ENCODE measurements at places on chromosomes 3 and 15.

GRCh38 chr3:94248042-94248441 is 185.2 kb downstream of the NSUN3 start:
- DNase-seq: no peak

GRCh38 chr3:29144807-29145206 is 136.1 kb upstream of the RBMS3 start:
- DNase-seq: no peak

- DNase-seq: no peak
Measured at GRCh38 chr15:87871258-87871681, 385.3 kb downstream of the NTRK3 start.

- DNase-seq: peak; percentile 40
Measured at GRCh38 chr15:59917504-59918157, 86.5 kb upstream of the FOXB1 start.

DNA sequence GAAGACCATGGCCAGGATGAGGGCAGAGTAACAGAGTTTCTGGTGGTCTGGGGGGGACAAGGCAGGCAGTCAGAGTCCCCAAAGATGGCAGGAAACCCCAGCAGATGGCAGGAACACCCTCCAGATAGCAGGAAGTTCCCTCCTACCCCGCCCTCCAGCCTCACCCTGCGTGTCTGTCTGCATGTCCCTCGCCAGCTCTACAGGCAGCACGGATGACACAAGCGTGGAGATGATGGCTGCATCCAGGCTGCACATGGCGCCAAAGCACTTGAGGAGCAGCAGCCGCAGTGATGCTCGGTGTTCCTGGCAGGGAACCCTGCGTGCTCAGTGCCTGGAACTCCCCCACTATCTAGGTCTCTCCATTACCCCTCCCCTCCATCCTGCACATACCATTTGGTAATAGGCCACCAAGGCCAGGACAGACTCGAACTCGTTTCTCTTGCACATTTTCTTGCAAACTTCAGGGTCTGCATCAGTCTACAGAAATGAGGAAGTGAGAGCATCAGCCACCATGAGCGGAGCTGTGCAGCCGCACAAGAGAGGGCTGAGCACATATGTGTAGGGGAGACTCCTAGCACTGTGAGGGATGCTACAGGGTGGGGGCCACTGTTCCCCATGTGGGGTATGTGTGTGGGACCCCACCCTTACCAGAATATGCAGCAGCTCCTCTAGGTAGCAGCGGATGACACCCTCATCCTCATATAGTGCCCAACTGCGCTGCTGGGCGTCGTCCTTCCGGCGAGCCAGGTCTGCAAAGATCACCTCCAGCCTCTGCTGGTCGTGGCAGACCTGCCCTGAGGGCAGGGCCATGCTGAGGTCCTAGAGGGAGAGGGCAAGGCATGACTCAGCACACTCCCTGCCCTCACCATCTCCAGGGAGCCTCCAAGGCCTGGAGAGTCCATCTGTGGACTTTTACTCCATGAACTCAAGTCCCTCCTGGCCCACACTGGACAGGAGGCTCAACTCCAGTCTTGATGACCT is 6.0 kb downstream of the NCKIPSD start:
- DNase-seq: no peak

DNA sequence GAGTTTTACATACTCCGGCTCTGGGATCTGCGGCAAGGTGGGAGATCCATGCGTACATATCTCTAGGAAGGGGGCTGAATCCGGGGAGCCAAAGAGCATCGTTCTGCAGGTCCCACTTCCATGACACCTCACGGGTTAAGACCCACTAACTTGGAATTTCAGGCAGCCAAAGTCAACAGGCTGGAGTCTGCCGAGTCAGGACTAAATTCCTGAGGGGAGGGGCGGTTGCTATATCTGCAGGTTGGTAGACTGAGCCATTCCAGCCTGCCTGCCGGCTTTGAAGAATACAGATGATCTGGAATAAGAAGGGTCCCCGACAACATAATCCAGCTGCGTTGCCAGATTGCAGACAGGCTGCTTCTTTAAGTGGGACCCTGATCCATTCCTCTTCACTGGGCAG is 65.4 kb upstream of the PEX5L start:
- no peak for DNase-seq

- no peak for DNase-seq
Measured at GRCh38 chr3:126158016-126158911, 22.1 kb downstream of the ALDH1L1 start.

DNA sequence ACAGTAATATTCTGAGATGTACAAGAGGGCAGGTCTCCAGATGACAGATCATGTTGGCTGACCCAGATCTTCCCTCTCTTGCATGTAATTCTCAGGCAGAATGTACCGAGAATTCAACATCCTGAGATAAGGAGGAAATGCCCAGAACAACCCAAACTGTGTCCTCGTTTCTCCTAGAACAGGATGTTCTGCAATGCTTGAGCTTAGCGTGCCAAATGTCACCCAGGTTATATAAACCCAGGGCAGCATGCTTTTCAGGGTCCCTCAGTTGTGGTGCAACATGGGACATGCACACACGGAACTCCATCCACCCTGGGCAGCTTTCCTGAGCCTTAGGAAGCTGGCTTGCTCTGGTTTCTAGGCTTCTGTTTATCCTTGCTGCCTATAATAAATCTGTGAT is 102.1 kb upstream of the CMC1 start:
- DNase-seq: no peak

DNA sequence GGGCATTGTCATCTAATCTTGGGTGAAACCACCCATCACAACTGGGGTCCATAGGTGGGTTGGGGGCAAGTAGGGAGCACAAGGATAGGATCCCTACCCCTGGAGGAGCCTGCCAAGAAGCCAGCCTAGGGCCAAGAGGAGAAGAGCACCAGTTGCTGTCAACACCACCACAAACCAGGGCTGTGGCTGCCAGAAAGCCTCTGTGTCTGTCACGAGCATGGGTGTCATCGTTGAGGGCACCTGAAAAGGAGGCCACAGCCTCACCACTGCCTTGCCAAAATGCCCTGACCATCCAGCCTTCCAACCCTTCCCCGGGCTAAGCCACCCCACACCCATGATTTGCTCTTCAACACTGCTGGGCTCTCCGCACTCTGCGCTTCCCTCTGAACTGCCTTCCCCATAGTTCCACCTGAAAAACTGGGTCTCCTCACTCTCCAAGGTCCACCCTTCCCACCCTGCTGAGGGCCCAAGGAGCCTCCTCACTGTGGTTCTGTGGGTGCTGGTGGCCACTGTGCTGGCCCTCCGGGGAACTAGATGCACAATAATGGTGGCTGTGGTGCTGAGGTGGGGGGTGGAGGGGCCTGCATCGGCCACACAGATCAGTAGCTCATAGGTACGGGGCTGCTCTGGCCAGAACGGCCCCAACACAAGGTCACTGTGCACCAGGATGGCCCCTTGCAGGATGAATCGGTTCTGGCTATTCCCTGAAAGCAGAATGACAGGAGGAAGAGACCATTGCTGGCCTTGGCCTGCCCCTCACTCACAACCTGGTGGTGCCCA is 6.2 kb upstream of the IP6K1 start:
- DNase-seq: no peak

Measured in CMK (cell line).